T-helper 9 cell (primary cell): ENCODE measurements at places on chromosomes 5 and 9.

- no peak for DNase-seq
Observed at GRCh38 chr9:118985851-118986250, 383.4 kb downstream of the BRINP1 start.

DNA sequence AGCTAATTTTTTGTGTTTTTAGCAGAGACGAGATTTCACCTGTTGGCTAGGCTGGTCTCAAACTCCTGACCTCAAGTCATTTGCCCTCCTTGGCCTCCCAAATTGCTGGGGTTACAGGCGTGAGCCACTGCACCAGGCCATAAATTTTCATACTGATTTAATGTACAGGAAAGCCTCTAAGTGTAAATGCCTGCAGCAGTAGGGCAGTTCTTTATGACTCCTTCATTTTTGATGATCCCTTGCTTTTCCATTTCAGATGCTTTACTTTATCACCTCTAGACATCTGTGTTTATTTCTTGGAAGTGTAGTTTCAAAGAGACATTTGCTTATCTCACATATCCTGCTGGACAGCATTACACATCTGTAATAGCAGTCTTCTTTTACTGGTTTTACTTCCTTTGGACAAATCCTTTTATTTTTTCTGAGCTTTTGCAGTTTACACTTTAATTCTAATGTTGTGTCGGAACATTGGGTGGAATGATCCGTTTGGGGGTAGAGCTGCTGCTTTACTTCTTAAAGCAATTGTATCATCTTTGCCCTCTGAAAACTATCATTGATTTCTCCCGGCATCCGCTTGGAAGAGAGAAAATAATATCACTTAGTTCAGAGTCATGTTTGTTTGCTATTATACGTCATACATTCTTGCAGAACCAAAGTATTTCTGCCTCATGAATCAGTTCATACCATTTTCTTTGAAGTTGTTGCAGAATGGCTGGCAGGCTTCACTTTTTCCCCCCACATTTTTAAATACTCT is 36.0 kb downstream of the SCGB3A1 start:
- no peak for DNase-seq

GRCh38 chr5:131945551-131946168 is at the start of gene MEIKIN:
Gene MEIKIN (minus strand): TSS chr5:131945663. CDS start chr5:131945505, 158 bp downstream.
- DNase-seq = no peak

GRCh38 chr5:147539053-147539452 is 29.2 kb upstream of the DPYSL3 start:
- DNase-seq = no peak

DNA sequence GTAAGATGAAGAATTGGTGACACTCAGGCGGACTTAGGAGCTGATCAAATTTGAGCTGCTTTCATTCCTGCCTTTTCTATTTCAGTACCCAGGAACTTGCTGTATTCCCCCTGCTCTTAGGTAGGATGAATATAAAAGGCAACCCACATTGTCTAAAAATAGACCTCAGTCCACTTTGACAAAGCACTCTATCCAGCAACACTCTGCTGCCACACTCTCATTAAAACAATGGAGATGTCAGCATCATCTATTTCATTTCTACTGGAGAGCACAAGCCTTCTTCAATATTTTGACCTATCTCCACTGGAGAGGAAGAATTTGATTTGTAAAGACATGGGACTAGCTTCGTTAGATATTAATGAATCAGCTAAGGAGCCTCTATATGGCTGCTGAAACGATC is 468.4 kb downstream of the PTPRD start:
- DNase-seq = no peak

DNA sequence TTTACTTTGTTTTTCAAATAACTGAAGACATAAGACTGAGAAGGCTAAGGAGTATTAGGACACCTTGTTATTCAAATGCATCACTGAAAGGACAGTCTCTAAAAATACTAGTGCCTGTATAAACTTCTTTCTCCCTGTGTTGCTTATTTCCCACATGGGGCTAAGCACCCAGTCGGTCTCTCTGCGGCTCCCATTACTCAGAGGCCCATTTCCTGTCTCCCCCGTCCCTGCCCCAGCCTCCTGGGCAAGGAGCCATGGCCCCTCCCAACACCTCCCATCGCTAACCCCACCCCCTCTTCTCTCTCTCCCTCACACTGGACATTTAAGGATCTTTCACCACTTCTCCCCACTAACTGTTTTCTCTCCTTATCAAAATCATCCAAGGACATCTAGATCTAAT is 81.9 kb downstream of the EBF1 start:
- no peak for DNase-seq

DNA sequence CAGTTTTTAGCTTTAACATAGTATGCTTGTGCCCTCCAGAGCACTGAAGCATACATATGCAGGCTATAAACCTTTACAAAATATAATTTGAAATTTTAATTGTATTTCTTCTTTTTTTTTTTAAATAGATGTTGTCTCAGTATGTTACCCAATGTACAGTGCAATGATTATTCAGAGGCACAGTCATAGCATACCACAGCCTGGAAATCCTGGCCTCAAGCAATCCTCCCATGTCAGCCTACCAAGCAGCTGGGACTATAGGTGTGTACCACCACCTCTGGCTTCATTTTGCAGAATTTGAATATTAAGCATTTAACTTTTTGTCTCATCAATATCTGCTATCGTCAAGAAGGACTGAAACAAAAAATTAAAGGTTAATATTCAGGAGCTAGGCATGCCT is 16.9 kb upstream of the ZNF782 start:
- no peak for DNase-seq

DNA sequence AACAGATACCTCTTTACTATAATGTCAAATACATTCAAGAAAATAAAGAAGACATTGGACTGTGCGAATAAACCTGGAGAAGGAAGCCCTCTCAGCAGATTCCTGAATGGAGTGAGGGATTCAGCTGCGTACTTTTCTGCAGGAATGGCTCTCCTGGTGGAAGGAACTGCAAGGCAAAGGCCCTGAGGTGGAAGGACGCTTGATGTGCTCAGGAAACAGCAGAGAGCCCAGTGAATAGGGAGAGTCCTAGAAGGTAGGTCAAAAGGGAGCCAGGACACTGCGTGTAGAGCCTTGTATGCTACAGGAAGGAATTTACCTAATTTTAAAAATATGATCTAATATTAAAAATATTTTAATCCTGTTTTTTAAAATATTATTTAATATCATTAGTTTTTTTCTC is 68.5 kb upstream of the TTC23L start:
- no peak for DNase-seq

- no peak for DNase-seq
Observed at GRCh38 chr5:6430418-6431028, 18.1 kb upstream of the UBE2QL1 start.

DNA sequence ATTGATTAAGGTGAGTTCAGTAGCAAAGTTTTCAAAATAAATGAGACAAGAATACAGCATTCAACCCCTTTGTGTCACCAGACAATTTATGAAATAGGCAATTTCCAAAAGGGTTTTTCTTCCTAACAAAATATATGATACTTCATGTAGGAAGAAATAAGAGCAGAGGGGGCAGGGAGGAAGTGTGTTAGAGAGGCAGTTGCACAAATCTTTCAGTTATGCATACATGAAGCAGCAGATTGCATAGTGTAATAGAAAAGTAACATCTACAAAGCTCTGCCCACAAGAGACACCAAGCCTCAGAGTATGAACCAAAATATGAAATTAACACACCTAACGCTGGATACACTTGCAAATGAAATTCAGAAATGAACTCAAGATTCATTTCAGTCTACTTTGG is 157.0 kb downstream of the DENND1A start:
- DNase-seq = no peak

GRCh38 chr5:78025540-78025939 is 249.4 kb upstream of the TBCA start:
- no peak for DNase-seq

GRCh38 chr9:98009437-98009836 is 26.3 kb downstream of the ANP32B start:
- DNase-seq = no peak
